Renal pelvis (tissue), 12 donors: ENCODE measurements at places on chromosomes 7 and 10. TPM values are rescaled to one million over a fixed set of nuclear protein-coding genes. Genes with fewer than 3 reads are reported as not detected.

The AKR1C1 gene
- polyA plus RNA-seq, result 13.1 TPM

The INA gene
- 0.18 TPM for polyA plus RNA-seq

The AQP1 gene
- 201 TPM for polyA plus RNA-seq

The LIPN gene
- not detected for polyA plus RNA-seq

The ARF5 gene
- 228 TPM for polyA plus RNA-seq

The C7orf57 gene
- polyA plus RNA-seq, result 1.1 TPM

The HEPACAM2 gene
- polyA plus RNA-seq, result 4.5 TPM

The OGDHL gene
- polyA plus RNA-seq, result 57.4 TPM

The ADARB2 gene
- polyA plus RNA-seq, result 3.0 TPM

The PSAP gene
- polyA plus RNA-seq, result 858 TPM

The NKX1-2 gene
- not detected for polyA plus RNA-seq

The EIF5AL1 gene
- 3.4 TPM for polyA plus RNA-seq

The PNLIP gene
- not detected for polyA plus RNA-seq

The H2BK1 gene
- not detected for polyA plus RNA-seq

The HYAL4 gene
- 0.19 TPM for polyA plus RNA-seq

The OR2A7 gene
- polyA plus RNA-seq, result 19.6 TPM

The SUN3 gene
- 0.39 TPM for polyA plus RNA-seq

The COMTD1 gene
- polyA plus RNA-seq, result 8.5 TPM
